ENCODE measurements at places on chromosomes 6 and 20. TPM values are rescaled to one million over a fixed set of nuclear protein-coding genes. Genes with fewer than 3 reads are reported as not detected.

FOXA2 gene
- not detected for total RNA-seq

TOX2 gene
- 1.7 TPM for total RNA-seq

WFDC12 gene
- total RNA-seq = not detected

CEP162 gene
- 3.9 TPM for total RNA-seq

TFAP2C gene
- total RNA-seq = under 0.01 TPM

LY6G6F gene
- not detected for total RNA-seq

SALL4 gene
- total RNA-seq = 0.76 TPM

KCNK16 gene
- total RNA-seq = not detected

SMIM8 gene
- 3.6 TPM for total RNA-seq

FRK gene
- total RNA-seq = under 0.01 TPM

PTCHD4 gene
- 4.2 TPM for total RNA-seq

DYNLRB1 gene
- 86.3 TPM for total RNA-seq

HLA-DMA gene
- 1.1 TPM for total RNA-seq

PSORS1C1 gene
- total RNA-seq = 8.1 TPM

ZNF334 gene
- total RNA-seq = 0.97 TPM

HLA-DQA2 gene
- not detected for total RNA-seq

PDYN gene
- not detected for total RNA-seq

Measured in bladder microvascular endothelial cell (primary cell).